ENCODE measurements at places on chromosomes 5 and 9.

- no peaks in the 10 kb centered on the region for H3K4me1 ChIP-seq
- no peak for DNase-seq
Measured at GRCh38 chr5:16757146-16757545, 140.3 kb upstream of the RETREG1 start.

DNA sequence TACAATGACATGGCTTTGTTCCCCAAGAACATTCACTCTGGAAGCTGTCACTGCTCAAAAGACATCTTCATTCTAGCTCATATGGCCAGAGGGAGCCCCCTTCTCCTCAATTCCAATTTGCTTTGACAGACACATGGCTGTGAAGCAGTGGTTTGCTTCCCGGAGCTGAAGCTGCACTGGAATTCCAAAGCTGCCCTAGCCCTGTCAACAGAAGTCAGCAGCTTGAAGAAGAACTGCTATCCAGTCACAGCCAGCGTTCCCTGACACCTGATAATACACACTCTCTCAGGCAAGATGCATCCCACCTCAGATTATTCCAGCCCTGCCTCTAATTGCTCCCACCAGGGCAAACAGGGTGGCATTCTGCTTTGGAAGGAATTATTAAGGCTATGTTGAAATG lies 93.7 kb downstream of the SEMA5A start:
- no peaks in the 10 kb centered on the region for H3K27me3 ChIP-seq
- H3K4me3 ChIP-seq = no peak overlapping the region

GRCh38 chr9:131419026-131419614 lies 25.2 kb downstream of the PRRC2B start:
- H3K27me3 ChIP-seq = no peaks in the 10 kb centered on the region
- no peaks in the 10 kb centered on the region for H3K36me3 ChIP-seq
- DNase-seq = no peak
- H3K27ac ChIP-seq = peak overlapping the region; percentile 15

DNA sequence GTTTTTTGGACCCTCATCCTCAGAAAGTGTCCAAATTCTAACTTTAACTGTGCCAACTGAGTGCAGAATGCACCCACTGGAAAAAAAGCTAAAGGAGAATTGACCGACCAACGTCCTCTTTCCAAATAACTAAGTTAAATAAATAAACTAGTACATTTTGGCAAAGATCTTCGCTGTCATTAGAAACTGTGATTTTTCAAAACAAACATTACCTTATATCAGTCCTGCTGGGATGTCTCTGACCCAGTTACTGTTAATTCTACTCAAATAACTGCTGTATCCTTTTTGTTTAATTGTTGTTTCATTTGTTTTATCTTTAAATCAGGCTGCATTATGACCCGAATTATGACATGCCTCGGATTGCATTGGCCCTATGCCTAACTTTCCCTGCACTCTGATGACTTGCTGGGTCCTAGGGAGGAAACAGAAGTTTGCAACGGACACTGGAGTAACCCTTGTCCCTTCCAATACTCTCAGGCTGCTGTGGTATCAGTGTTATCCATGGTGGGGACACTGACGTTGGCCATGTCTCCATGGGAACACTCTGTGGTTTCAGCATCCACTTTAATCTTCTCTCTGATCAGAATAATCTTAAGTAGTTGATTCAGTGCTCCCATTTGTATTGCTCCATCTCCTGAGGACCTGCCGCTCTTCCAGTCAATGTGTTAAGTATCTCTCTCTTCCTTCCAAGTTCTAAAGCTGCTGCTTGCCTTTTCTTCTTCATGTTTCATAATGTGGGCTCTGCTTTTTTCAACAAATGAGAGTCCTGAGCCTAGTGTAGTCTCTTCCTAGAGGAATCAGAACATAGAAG lies 11.1 kb upstream of the IFNA5 start:
- no peak overlapping the region for H3K27ac ChIP-seq
- no peaks in the 10 kb centered on the region for H3K27me3 ChIP-seq
- no peak for DNase-seq
- H3K4me1 ChIP-seq = no peaks in the 10 kb centered on the region
- no peak overlapping the region for H3K4me3 ChIP-seq

- no peak overlapping the region for H3K27ac ChIP-seq
- DNase-seq = no peak
- H3K27me3 ChIP-seq = no peaks in the 10 kb centered on the region
Measured at GRCh38 chr5:94698197-94698596, 79.7 kb downstream of the SLF1 start.

DNA sequence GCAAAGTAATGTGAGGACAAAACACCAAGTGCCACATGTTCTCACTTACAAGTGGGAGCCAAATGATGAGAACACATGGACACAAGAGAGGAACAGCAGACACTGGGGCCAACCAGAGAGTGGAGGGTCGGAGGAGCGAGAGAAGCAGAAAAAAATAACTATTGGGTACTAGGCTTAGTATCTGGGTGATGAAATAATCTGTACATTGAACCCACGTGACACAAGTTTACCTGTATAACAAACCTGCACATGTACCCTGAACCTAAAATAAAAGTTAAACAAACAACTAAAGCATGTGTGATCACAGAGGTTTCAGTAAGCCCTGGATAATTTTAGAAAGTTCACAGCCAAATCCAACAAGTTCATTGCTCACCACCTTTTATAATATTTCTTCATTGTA lies 160.1 kb downstream of the TENT4A start:
- no peaks in the 10 kb centered on the region for H3K36me3 ChIP-seq
- H3K27me3 ChIP-seq = no peaks in the 10 kb centered on the region
- no peaks in the 10 kb centered on the region for H3K4me1 ChIP-seq
- no peak overlapping the region for H3K4me3 ChIP-seq

DNA sequence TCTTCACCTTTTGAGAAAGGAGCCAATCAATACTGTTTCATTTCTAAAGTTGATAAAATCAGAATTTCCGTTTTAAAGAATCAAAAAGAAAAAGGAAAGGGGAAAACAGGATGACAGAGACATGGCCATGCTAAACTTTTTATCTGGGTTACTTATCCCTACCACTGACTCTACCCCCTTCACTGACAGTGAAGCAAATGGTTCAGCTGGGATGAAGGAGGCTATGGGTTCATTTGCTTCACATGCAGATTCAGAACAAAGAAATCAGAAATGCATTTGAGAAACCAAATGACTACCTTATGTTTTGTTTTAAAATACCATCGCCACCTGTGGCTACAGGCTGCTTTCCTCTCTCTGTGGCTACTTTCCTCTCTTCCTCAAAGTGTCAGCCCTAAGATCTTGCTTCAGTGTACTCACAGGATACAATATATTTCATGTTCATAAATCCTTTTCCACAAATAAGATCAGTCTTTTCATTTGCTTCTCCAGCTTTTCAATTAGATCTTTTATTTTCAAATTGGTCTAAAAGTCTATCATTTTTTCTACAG lies 53.3 kb downstream of the LPAR1 start:
- DNase-seq = no peak
- no peaks in the 10 kb centered on the region for H3K27me3 ChIP-seq
- no peaks in the 10 kb centered on the region for H3K36me3 ChIP-seq
- H3K27ac ChIP-seq = no peak overlapping the region
- H3K4me3 ChIP-seq = no peak overlapping the region

DNA sequence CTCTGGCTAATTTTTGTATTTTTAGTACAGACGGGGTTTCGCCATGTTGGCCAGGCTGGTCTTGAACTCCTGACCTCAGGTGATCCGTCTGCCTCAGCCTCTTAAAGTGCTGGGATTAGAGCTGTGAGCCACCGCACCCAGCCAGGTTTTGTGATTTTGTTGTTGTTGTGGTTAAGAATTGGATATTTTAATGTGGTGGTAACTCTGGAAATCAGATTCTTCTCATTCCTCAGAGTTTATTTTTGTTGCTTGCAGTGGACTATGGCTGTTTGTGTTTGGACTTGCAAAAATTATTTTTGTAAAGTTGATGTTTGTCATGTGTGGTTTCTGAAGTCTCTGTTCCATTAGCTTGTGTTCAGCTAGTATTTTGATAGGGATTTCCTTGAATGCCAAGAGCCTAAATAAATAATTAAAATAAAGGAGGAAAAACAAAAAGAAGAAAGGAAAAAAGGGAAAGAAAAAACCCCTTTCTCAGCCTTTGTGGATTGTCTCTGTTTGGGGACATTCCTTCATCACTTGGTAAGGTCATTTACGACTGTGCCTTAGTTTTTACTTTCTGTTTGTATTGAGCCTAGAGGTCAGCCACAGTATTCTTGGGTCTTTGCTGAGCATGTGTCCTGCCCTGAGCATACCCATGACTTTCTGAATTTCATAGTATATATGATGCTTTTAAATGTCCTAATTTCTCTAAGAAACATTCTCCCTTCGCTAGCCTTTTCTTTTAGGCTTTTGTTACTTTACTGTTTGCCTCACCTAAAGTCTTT lies 37.3 kb downstream of the PBX3 start:
- peaks cover 6% of the 10 kb centered on the region for H3K4me1 ChIP-seq
- H3K4me3 ChIP-seq = no peak overlapping the region
- H3K27ac ChIP-seq = peak overlapping the region; percentile 13
- no peaks in the 10 kb centered on the region for H3K27me3 ChIP-seq
- H3K36me3 ChIP-seq = no peaks in the 10 kb centered on the region
- DNase-seq = no peak

GRCh38 chr9:117733465-117733864 lies 29.3 kb downstream of the TLR4 start:
- no peaks in the 10 kb centered on the region for H3K36me3 ChIP-seq
- DNase-seq = no peak
- H3K4me3 ChIP-seq = no peak overlapping the region

- H3K27ac ChIP-seq = no peak overlapping the region
- DNase-seq = no peak
- no peaks in the 10 kb centered on the region for H3K36me3 ChIP-seq
Measured at GRCh38 chr9:131826966-131827525, 87.2 kb upstream of the RAPGEF1 start.

- no peak overlapping the region for H3K4me3 ChIP-seq
- H3K4me1 ChIP-seq = no peaks in the 10 kb centered on the region
- H3K36me3 ChIP-seq = no peaks in the 10 kb centered on the region
- DNase-seq = no peak
- no peak overlapping the region for H3K27ac ChIP-seq
Measured at GRCh38 chr9:135655317-135655716, 7.8 kb upstream of the LCN9 start.

GRCh38 chr5:153756540-153756939 lies 266.1 kb downstream of the GRIA1 start:
- no peak for DNase-seq
- no peaks in the 10 kb centered on the region for H3K27me3 ChIP-seq
- H3K4me3 ChIP-seq = no peak overlapping the region
- no peaks in the 10 kb centered on the region for H3K4me1 ChIP-seq

- H3K4me3 ChIP-seq = no peak overlapping the region
- no peak for DNase-seq
- H3K27me3 ChIP-seq = no peaks in the 10 kb centered on the region
- no peaks in the 10 kb centered on the region for H3K36me3 ChIP-seq
- no peak overlapping the region for H3K27ac ChIP-seq
- no peaks in the 10 kb centered on the region for H3K4me1 ChIP-seq
Measured at GRCh38 chr5:56833325-56833724, 18.0 kb downstream of the MAP3K1 start.

GRCh38 chr9:112783551-112783954 lies 33.0 kb downstream of the SNX30 start:
- no peaks in the 10 kb centered on the region for H3K36me3 ChIP-seq
- DNase-seq = no peak
- H3K27ac ChIP-seq = no peak overlapping the region
- H3K4me3 ChIP-seq = no peak overlapping the region

DNA sequence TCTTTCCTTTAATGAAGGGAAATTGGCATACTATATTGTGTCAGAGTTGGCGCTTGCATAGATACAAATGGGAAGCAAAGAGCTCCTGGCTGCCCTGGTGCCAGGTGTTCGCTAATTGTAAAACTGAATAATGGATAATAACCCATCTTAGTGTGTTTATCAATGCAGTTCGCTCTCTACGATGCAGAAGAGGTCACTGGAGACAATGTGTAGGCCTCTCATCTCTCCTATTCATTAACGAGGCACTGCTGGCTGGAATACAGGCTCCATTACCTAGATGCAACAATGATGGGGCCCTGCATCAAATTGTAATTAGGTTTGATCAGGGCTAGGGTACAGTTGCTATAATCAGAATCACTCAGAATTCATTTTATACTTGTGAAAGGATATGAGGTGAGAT lies 171.0 kb downstream of the RMI1 start:
- H3K4me1 ChIP-seq = no peaks in the 10 kb centered on the region
- DNase-seq = no peak
- no peak overlapping the region for H3K4me3 ChIP-seq
- H3K27me3 ChIP-seq = no peaks in the 10 kb centered on the region

GRCh38 chr9:87793292-87793691 lies 67.4 kb downstream of the CTSL start:
- no peaks in the 10 kb centered on the region for H3K36me3 ChIP-seq
- H3K27ac ChIP-seq = peak overlapping the region; percentile 57
- no peak overlapping the region for H3K4me3 ChIP-seq
- H3K4me1 ChIP-seq = no peaks in the 10 kb centered on the region
- DNase-seq = no peak

Data from ascending aorta (tissue), 2 donors.